Activated CD4-positive, CD25-positive, alpha-beta regulatory T cell (primary cell): ENCODE measurements at places on chromosomes 3 and 15.

DNA sequence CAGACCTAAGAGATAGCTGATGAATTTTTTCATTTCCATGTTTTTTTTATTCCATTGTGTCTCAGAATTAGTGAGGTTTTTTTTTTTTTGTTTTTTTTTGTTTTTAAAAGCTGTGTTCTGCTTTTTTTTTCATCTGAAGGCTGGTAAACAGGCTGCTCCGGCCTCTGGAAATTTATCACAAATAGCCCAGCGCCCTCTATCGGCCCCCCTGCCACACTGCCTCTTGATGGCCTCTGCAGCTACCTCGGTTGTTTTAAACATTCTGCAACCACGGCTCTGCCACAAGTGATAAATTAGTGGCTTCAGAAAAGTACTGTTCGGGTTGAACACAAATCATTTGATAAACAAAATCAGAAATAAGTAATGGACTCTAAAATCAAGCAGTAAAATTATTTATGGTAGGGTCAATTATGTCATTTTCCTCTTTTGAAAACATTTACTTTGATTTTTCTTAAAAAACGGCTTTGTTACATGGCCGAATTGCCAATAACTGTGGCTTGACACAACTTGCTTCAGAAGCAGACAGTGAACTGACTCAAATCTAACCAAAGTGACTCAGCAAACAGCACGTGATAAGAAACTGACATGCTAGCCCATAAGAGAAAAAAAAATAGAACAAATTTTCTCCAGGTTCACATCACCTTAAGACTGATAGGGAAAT lies 87.8 kb downstream of the RSL24D1 start:
- DNase-seq = peak; percentile 3

- no peak for DNase-seq
Observed at GRCh38 chr3:104396974-104397669, 969.6 kb upstream of the ALCAM start.

DNA sequence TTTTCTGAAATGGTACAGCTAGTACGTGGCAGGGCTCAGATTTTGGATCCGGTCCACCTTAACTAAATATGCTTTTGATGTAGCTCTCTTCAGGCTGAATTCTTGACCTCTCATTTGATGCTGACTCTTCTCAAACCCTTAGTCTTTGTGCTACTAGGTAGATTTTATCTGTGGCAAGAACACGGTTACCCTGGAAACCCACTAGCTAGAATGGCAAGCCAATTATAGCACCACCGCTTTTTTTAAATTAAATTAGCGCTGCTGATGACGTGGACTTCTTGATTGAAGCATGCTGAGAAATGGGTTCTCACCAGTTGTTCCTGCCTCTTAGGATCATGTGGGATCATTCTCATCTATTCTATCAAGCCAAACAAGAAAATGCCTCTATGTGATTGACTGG lies 421.5 kb downstream of the LPP start:
- DNase-seq = no peak

DNA sequence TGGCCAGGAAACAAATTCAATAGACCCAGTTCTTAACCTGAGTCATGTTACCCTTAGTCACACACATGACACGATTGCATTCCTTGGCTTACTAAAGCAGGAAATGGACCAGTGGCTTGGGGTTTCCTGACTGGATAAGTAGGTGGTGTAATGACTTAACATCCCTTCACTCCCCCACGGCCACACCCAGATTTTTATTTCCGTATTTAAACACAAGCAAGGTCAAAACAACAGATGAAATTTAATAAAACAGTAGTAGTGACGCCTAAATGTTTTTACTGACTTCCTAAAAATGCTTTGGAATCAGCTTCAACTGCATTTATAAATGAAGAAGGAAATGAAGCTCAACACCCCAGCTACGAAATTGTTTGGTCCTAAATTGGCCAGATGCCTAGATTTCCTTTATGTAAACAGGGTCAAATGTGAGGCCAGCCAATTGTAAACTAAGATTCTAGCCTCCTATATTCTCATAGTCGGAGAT lies 324.3 kb downstream of the CHST2 start:
- no peak for DNase-seq

- no peak for DNase-seq
Observed at GRCh38 chr3:185716436-185717108, 108.3 kb downstream of the IGF2BP2 start.

DNA sequence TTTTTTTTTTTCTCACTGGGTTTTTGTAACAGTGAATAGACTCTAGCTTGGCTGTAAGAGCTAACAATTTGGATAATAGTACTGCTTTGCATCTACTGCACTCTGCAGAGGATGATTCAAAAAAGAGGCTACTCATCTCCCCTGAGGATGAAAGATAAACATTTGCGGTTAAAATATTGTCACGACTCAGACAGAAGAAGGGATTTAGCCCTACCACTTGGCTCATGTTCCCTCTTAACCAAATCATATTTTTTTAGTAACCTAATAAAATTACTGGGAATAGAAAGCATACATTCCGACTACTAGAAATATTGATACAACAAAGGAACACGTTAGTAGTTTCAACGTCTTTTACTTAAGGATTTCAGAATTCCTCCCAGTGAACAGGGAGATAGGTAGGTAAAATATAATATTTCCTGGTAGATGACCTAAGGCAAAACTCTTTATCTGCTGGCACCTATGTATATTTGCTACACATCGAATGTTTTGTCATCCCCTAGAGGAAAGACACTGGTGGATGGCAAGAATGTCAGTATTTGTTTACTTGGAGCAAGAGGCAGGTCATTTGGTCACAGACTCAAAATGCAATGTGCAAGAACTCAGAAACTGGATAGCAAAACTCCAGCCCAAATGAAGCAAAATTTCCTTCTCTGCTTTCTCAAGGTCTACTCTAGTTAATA lies 110.8 kb downstream of the GREM1 start:
- no peak for DNase-seq

GRCh38 chr15:96431786-96432185 lies 101.3 kb downstream of the NR2F2 start:
- DNase-seq = no peak
